ENCODE measurements at places on chromosomes 4 and X.
A peak's percentile ranks its signal among the peaks of the same experiment; 100 is the strongest.

DNA sequence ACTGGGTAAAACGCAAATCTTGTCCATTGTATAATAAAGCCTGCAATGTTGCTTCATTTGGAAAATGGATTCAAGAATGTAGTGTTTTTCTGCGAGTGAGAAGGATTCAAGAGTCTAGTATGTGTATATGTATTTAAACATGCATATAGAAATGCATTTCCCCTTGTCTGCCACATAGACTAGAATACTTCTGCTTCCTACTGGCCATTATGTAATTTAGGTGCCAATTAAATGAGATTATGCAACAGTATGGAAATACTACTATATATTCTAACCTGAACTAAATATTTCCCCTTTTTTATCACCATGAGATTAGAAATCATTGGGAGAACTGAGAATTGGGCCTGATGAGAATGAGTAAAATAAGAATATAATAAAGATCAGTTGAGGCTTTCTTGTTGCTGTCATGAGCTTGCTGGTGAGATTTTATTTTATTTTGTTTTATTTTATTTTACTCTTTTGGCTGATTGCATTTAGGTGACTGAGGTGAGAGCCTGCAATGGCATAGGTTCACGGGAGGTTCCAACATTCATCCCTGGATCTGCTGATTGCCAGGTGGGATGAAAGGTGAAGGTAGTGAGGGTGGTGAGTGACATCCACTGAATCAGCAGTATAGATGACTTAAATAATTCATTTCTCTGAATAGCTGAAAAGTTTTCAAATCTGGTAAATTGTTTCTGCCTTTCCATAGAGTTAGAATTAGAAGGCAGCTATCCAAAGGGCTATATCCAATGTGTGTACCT is 95.6 kb upstream of the SLC4A4 start:
- no peak for DNase-seq

DNA sequence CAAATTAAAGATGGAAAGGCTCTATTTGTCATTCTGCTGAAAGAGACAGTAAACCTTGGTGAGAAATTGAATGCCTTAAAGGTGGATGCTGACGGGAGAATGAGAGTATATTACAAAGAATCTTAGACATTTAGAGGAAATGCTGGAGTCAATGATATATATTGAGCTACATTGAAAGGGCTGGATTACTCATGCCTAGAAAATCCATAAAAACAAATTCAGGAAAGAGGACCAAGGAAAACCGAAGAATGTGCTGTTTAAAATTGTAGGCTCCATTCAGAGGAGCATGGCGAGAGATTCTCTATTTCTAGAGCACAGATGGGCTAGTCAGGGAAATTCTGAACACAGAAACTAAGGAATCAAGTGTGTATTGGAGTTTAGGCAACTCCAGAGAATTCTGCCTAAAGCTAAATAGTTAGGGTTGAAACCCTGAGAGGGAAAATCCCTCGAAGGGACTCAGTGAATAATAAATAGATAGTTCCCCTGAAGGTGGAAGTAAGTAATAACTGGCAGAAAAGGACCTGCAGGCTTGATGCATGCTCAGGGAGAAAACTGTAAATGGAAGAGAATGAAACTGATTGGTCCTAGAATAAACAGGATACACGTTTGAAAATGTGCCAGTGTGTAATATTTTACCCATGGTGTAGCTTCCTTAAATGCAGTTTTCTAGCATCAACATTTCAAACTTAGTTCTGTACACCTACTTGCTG is 1532.4 kb upstream of the TENM3 start:
- DNase-seq, result no peak

DNA sequence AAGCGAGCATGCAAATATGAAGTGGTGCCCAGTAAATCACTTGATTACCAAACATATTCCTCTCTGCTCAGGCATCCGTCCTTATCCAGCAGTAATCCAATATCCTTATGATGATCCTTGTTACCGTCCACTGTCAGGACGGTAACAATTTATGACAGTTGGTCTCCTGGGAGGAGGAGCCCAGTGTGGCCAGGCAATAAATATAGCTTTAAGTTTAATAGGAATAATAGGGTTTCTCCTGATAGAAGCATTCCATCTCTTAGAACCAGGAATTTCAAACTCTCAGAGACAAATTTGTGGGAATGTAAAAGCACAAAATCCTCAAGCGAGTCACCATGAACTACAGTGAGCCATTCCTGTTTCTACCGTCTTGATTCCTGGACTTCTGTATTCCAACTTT is 171.2 kb upstream of the IL15 start:
- no peak for DNase-seq

- DNase-seq, result no peak
These were observed 21.6 kb upstream of the REPS2 start for GRCh38 chrX:16924631-16925480.

DNA sequence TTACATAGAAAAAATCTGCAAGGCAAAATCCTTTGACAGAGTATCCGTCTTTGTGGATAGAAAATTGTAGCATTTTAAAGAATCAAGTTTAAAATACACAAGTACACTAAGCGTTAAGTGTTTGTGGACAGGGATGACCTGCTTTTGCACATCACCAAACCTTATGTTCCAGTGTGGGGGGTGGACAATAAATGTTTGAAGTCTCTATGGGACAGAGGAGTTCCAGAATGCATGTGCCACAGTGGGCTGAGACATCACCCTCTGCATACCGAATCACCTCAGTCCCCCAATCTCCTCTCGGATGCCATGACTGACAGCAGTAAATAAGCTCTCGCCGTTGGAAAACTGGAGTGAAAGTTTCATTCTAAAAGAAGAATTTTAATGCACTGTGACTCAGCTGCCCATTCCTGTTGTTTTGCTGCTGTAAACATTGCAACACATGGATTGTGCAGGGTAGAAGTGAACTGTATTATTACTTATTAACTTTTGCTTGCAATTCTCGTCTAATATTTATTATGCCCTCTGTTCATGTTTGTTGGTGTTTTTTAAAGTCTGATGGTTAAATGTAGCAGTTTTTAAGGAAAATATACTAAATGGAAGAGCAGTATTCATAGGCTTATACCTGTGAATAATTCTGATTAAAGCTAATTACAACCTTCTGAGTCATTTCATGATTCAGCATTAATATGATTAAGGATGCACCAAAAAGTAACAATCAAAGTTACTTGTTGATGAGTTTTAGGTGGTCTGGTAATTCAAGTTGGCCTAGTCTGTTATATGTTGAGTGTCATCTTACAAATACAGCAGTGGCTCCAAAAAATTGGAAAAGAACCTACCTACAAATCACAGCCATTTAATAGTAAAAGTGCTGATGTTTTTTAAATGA is 24.0 kb downstream of the CDKN2AIP start:
- no peak for DNase-seq

DNA sequence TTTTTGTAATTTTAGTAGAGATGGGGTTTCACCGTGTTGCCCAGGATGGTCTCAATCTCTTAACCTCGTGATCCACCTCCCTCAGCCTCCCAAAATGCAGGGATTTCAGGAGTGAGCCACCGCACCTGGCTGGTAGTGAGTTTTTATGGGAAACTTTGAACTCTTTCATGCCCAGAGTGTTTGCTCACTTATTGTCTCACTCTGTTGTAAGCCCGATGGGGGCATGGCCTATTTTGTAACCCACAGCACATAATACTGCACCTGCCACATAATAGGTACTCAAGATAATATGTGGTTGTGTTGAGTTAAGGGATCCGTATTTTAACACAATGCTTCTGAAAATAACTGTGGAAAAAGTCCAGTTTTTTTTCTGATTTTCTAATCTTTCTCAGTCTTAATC is 109.6 kb upstream of the GIMD1 start:
- DNase-seq, result no peak

DNA sequence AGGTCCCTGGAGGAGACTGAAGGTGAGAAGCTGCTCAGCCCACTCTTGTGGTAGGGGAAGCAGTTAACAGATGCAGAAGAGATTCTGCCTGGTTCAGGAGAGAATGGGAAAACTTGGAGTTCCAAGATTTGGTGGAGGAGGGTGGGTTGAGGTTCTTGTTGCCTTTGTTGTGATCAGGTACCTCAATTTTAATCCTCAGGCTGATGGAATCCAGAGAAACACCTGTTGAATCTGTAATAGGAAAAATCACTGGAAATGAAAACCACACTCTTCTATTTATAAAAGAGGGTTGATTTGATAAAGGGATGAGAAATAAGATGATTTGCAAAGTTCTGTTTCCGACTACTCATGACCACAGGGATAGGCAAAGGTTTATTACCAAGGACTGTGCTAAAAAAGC is 132.1 kb downstream of the EDA start:
- no peak for DNase-seq

- no peak for DNase-seq
These were observed at the start of gene KIT for GRCh38 chr4:54657551-54658251. Gene KIT (plus strand): TSS chr4:54657957. CDS start chr4:54658015, 58 bp downstream.

GRCh38 chrX:12113321-12113720 is 25.0 kb upstream of the FRMPD4 start:
- no peak for DNase-seq

DNA sequence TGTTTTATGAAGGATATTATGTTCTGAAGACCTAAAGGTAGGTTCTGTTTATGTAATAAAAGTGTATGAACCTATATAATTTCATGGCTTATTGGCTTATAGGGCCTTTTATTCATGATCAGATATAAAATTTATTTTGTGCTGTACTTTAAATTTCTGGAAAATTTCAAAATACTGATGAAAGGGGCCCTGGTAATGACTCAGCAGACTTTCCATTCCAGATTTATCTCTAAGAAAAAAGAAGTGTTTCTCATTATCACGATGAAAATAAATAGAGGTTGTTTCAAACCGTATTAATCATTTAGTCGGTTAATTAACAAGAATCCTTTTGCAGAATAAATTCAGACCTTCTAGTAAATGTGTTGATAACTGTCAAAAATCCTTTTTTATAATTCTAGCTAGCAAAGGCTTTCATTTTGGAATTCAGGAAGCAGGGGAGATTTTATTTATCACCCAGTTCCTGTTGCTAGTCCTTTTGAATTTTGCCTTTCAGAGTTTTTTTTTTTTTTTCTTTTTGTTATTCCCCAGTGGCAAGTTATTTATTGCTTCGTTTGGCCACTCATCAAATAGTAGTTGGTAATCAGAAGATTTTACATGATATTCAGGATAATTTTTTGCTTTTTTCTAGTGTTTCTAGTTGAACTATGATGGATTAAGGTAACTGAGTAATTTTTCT is 5.4 kb upstream of the TAPT1 start:
- DNase-seq, result no peak

GRCh38 chr4:19494961-19495360 is 756.7 kb upstream of the SLIT2 start:
- DNase-seq, result no peak

- no peak for DNase-seq
These were observed 106.2 kb downstream of the PRRG1 start for GRCh38 chrX:37455381-37455780.

- DNase-seq, result no peak
These were observed 6.5 kb upstream of the USP46 start for GRCh38 chr4:52665592-52665991.

GRCh38 chr4:157521906-157522305 is 301.4 kb downstream of the GRIA2 start:
- DNase-seq, result peak; percentile 20

DNA sequence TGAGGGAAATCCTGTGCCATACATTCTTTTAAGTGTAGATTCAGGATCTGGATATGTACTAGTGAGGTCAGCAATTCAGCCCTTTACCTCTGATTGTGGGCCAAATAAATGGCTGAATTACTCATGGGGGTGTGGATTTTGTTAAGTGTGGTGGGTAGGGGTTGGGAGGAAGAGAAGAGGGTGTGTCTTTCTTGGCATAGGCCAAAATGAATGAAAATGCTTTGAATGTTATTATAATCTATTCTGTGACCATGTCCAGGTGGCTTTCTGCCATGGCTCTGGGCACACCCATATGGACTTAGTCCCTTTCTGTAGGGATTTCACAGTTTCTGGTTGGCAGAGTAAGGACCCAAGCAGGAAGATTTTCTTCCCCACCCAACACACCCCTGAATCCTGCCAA is 244.3 kb downstream of the CBR4 start:
- DNase-seq, result no peak

DNA sequence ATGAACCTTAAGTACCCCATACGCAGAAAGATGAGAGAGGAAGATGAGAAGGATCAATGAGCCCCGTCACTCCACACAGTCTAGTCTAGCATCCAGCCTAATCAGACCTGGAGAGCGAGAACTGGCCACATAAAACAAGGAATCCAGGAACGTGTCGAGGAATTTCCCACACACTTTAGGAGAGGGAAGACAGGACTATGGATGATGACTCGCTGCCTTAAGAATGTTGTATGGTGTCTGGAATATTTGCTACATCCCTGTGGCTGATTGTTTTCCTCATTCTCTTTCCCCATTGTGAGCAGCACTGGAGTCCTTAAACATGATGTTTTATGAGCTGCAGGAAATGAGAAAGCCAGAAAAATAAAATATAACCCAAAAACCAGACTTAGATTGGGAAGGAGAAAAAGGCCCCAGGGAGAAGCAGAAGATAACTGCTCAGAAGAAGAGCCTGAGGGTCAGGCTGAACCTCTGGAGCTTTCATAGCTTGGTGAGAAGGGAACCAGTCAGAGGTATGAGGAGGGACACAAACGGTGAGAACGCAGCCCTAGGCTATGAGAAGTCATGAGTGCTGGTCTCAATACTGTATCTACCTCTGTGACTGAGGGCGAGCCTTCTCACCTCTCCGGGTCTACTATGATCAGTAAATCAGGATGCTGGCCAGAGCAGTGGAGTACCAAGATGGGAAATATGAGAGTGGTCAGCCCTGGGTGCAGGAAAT is 139.5 kb upstream of the NOCT start:
- DNase-seq, result peak; percentile 80

DNA sequence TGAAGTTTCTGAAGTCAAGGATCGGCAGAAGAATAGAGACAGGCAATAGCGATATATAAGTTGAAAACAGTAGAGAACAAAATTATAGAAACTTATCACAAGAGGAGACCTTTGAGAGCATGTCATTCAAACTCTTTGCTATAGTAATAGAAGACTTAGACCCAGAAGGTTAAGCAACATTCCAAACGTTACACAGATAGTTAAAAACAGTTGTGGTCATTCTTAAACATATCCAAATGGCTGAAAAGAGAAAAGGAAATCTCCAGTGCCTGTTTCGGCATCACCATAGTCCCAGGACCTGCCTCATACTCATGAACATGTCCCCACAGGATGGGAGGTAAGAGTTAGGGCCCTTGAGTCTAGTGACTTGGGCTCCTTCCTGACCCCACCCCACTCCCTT is 258.1 kb upstream of the NOCT start:
- DNase-seq, result no peak

GRCh38 chr4:164847967-164848649 is 28.9 kb upstream of the APELA start:
- no peak for DNase-seq

DNA sequence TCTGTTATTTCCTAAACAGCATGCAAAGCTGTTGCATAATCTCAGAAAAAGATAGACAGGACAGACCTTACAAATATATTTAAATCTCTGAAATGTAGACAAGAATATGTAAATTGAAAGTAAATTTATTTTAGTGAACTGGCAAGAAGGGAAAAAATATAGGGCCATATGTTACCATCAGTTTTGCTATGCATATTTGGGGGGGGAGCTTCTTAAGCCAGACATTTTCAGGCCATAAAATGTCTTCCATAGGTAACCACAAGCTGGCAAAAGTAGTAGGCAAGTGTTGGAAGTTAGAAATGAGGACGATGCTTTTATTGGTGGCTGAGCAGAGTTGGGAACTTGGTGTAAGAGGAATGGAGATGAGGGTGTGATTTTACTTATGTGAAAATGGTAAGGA is 272.0 kb upstream of the CXXC4 start:
- no peak for DNase-seq

Data from HS-5 (cell line).